ENCODE measurements at places on chromosomes 1 and 21. TPM values are rescaled to one million over a fixed set of nuclear protein-coding genes. Genes with fewer than 3 reads are reported as not detected.

- no peak for DNase-seq
Observed at GRCh38 chr1:113027007-113027406, 46.0 kb upstream of the LRIG2 start.

The GATAD2B gene
- 33.5 TPM for total RNA-seq

The LRRC38 gene
- total RNA-seq = not detected

The CLCNKA gene
- total RNA-seq = 0.90 TPM

- DNase-seq = no peak
Observed at GRCh38 chr1:116982319-116983004, 19.1 kb upstream of the CD101 start.

- no peak for DNase-seq
Observed at GRCh38 chr1:200153277-200154055, 126.0 kb downstream of the NR5A2 start.

GRCh38 chr1:27536010-27536757 is 46.2 kb upstream of the WASF2 start:
- DNase-seq = no peak

DNA sequence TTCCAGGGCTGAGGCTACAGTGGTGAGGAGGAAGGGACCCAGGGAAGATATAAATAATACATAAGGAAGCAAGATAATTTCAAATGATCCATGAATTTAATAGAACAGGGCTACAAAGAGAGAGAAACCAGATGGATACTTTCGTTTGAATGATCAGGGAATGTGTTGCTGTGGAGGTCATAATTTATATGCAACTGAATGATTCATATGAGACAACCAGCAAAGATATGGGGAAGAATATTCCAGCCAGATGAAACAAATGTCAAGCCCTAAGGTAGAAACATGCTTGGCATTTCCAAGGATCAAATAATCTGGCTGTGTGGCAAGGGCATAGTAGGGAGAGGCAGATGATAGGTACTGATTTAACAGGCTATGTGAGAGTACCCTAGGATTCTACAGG is 84.8 kb upstream of the ZC3H11B start:
- DNase-seq = no peak
